ENCODE measurements at places on chromosomes 2 and 18.

DNA sequence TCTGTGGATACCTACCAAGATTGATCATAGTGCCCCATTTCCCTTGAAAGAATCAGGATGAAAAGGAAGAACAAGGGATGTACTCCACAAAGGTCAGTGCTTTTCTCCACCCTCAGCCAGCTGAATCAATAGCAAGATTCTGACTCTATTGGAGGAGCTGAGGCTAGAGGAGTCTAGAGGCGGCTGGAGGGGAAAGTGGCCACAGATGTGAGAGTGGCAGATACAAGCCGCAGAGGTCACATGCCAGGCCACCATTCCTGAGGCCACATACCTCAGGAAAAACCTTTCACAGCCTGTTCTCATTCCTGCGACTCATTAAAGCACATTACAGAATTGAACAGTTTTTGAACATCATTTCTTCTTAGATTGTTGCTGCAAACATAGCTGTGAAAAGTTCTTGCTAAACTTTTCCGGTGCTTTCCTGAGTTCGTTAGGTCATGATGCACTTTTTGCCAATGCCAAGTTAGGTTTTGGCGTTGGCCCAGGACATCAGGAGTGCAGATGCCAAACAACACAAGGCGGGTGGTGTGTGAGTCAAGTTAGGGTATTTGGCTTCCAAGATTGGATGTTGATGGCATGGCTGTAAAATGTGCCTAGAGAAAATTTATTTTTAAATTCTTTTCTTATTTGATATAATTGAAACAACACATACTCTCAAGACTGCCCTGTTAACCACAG is 160.7 kb upstream of the SP5 start:
- no peak for DNase-seq

DNA sequence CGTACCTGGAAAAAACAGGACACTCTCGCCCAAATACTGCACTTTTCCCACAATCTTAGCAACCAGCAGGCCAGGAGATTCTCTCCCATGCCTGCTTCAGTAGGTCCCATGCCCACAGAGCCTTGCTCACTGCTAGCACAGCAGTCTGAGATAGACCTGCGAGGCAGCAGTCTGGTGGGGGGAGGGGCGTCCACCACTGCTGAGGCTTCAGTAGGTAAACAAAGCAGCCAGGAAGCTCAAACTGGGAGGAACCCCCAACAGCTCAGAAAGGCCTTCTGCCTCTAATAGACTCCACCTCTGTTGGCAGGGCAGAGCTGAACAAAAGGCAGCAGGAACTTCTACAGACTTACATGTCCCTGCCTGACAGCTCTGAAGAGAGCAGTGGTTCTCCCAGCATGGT is 1202.8 kb upstream of the ACVR2A start:
- no peak for DNase-seq

- DNase-seq, result no peak
These were observed 28.6 kb downstream of the TTC21B start for GRCh38 chr2:165924946-165925345.

DNA sequence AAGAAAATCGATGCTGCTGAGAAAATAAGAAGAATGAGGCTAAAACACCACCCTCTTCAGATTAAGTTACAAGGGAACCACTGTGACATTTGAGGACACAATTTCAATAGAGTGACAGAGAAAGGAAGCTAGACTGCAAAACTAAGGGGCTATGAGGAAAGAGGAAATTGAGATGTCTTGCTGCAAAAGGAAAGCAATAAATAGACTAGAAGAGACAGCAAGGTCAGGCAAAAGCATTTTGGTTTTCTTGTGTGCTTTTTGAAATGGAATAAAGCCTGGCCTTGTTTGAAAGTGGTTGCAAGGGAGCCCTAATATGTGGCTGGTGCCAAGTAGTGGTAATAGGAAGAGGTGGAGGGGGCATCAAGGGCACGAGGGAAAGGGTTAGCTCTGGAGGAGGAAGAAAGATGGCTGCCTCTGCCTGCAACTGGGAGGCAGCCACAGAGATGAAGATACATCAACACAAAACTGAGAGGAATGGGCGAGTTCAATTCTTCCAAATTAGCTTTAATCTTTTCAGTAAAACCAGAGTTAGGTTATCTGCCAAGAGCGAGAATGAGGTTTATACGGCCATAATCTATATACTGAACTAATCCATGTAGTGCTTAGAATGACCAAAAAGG is 1.2 kb upstream of the MRO start:
- no peak for DNase-seq

DNA sequence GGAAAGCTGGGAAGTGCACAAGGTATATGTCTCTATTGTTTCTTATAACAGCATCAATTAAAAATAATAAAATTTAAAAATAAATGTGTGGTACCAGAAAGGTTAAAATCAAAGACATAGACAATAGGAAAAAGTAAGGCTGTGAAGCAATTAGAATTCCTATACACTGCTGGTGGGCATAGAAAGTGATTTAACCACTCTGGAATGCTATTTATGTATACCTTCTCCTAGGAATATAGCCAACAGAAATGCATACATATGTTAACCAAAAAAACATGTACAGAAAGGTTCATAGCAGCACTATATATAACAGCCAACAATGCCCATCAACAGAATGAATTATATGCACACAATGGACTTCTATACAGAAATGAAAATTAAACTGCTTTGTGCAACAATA is 43.0 kb downstream of the WDSUB1 start:
- no peak for DNase-seq

DNA sequence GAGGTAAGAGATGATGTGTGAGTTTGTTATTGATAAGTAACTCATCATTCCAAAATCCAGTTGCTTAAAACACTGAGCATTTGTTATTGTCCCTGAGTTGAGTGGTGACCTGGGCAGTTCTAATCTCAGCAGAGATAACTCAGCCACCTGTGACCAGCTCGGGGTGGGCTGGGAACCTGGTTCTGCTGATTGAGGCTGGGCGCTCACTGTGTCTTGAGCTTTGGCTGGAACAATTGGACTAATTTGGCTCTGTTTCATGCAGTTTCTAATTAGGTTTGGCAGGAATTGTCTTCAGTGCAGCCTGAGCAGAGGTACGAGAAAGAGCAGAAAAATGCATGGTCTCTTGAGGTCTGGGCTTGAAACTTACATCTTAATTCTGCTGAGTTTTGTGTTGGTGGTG is 144.7 kb downstream of the RNF144A start:
- no peak for DNase-seq

- no peak for DNase-seq
These were observed 109.3 kb downstream of the MBP start for GRCh38 chr18:77023102-77023782.

DNA sequence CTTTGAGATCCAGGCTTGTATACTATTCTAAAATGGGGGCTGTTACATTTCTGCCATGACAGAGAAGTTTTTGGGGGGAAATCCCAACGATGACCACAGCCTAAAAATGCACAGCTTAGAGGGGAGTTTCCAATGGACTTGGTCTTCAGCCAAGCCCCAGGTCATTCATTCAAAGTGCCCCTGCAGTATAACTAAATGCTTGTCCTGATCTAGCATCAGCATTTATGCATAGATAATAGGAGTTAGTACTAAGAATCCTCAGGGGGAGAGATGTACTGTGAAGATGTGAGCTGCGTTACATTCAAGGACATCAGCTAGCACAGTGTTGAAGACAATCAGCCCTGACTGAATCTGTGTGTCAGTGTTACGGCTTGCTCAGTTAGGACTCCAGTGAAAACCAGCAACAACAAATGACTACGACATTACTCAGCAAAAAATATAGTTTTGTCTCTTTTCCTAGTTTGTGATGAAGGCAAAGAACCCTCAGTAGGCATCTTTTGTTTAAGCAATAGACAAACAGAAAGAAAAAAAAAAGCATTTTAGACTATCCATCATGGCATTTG is 160.9 kb downstream of the ZEB2 start:
- DNase-seq, result no peak

- no peak for DNase-seq
These were observed 2.1 kb upstream of the TANC1 start for GRCh38 chr2:158966312-158966711.

DNA sequence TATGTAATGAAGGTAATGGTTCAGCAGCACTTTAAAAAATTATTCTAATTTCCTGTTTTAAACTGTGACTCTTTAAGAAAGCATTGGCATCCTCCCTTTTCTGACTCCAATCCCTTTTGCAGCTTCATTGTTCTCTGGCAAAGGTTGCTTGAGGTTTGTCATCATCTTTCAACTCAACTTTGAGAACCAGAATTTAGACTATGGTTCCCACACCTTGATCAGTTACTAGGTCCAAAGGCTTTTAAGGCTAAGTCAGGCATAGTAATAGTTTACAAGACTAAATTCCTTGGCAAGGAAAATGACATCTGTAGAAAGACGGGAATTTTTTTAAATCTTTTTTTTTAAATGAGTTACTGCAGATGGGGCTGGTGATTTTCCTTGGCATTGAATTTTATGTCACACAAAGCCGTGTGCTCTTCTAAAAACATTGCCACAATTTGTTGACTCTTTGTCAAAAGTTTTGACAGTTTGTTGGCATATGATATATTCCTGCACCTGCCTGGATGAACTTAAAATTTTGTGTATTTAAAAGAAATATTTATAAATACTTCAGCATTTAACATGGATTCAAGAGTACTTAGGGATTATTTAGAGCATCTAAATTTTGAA is 451.0 kb downstream of the MEIS1 start:
- DNase-seq, result no peak

- no peak for DNase-seq
These were observed 3.4 kb upstream of the BCL11A start for GRCh38 chr2:60556576-60557485.

DNA sequence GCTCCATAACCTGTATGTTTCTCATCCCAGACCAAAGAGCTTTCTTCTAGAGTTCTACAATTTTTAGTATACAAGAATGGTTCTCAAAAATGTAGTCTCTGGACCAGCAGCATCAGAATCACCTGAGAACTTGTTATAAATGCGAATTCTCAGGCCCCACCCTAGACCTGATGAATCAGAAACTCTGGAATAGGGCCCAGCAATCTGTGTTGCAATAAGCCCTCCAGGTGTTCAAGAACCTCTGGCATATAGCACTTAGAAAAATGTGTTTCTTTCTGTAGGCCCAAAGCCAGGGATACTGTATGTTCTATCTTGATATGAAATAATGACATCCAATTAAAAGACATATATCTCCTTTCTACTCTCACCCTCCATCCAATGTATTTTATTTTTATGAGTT is 10.4 kb downstream of the PAIP2B start:
- DNase-seq, result no peak

DNA sequence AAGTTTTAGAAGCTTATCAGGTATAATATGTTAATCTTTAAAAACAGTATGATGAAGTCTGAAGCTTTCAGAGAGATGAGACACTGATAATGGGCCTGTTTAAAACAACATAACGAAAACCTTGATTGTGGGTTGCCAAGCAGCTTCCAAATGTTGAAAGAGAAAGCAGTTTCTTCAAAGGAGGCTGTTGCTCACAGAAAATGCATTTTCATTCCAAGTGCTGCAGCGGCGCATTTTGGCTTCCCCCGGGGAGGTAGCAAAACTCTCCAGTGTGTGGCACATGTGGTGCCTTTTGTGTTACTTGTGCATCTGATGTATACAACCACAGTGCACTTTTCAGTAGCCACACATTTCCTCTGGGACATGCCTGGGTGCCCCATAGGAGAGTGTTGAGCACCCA is 66.1 kb downstream of the TMEFF2 start:
- no peak for DNase-seq

DNA sequence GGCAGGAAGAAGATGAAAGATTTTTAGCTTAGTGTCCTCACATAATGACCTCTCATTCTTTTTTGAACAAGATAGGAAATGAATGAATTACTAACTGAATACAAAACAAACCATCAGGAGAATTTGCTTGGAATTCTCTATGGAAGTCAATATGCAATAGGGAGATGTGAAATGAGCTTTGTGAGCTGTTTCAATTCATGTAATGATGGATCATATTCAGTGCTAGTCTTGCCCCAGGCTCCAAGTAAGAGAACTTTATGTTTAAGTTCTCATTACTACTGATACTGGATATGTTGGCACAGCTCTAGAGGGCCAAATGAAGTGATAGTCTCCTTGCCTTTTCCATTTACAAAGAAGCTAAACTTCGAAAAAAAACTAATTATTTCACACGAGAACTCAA is 29.2 kb downstream of the MYOM1 start:
- DNase-seq, result no peak

DNA sequence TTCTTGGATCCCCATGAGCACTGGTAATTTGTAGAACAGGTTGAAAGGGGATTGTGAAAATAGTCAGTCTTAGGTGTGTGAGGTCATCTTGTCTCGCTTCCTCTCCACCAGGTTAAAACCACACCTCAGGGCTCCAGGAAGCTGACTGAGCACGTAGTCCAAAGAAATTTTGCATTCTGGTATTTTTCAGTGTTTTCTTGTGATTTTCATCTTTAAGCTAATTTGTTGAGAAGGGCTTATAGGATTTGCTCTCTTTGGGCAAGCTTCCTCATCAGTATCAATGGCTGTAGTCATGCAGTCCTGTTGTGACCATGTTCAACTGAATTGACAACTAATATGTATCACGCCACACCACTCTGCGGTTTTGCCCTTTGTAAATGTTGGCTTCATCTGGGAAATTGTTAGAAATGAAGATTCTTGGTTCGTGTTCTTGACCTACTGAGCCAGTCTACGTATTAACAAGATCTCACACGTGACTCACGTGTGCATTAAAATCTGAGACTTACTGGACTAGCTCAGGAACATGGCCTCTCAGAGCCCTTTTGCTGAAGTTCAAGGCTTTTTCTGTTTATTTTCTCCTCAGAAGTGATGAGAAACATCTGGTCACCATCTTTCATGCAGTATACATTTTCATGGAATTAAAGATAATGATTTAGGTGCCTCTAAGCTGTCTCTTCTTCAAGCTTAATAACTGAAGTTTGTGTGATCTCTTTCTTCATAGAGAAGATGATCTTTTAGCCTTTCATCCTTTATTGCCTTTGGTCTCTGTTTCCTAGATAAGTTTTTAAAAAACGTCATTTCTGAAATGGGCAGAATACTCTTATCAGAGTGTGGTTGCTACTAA is 32.8 kb downstream of the FMNL2 start:
- no peak for DNase-seq

- no peak for DNase-seq
These were observed 38.3 kb downstream of the DHRS9 start for GRCh38 chr2:169107645-169108044.

- no peak for DNase-seq
These were observed 237.0 kb downstream of the HDAC4 start for GRCh38 chr2:239163688-239164334.

- no peak for DNase-seq
These were observed 50.7 kb upstream of the RNU4ATAC start for GRCh38 chr2:121479882-121480522.

GRCh38 chr2:119693567-119693966 is 14.6 kb downstream of the TMEM177 start:
- no peak for DNase-seq

DNA sequence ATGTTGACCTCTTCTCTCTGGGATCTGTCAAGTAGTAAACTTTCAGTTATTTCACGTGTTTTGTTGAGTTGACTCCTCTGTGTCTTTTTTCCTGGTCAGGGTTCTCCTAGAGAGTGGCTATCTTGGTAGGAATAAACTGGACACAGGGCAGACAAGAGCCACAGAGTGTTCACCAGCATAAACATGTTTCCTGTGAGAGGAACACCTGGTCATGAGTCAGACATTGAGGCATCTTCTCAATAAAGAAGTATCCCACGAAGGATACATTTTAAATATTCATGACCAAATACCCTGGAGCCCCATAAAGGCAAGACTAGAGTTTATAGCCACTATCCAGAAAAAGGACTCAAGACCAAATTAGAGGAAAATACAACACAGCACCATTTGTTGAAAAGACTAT is 269.7 kb upstream of the ZNF521 start:
- no peak for DNase-seq
